ENCODE measurements at places on chromosomes 16 and 17.

DNA sequence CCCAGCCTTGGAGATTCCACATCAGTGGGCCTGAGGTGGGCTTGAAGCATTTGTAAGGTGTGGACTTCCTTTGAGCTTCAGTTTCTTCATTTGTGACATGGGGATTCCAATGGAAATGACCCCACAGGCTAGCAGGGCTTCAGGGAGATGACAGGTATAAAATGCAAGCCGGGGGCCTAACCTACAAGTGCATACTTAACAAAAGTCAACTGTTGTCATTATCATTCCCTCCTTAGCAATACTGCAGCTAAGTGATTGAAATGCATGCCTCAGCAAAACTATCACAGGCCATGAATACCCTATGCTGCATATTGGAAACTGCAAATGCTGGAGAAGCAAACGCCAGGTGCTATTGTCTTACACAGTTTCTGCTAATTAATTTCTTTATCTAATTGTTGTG lies 19.8 kb downstream of the CCL4 start:
- no peak for DNase-seq

- no peak for DNase-seq
Measured at GRCh38 chr16:69662901-69663300, 63.5 kb downstream of the NQO1 start.

DNA sequence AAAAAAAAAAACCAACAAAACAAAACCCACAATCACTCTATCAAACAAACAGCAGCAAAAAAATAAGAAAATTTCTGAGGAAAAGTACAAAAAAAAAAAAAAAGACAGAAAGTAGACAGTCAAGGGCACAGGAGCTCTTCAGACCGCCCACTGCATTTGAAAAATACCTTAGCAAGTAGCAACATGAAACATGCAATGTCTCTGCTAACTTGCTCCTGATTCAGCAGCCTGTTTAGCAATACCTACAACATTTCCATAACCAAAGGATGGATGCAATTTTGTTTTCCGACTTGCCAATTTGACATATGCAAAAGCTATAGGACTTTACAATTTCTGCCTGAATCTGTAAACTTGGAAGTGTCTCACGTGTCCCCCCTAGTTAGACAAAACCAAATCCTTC lies 57.4 kb downstream of the SYNRG start:
- DNase-seq: no peak

GRCh38 chr17:50267074-50267841 lies 7.0 kb upstream of the TMEM92 start:
- DNase-seq: no peak

GRCh38 chr16:70678898-70679670 lies 6.8 kb downstream of the MTSS2 start:
- no peak for DNase-seq

GRCh38 chr16:14125000-14125681 lies 54.0 kb downstream of the MRTFB start:
- DNase-seq: no peak

Data from stimulated activated CD8-positive, alpha-beta memory T cell treated with anti-CD3 and anti-CD28 coated beads, Interleukin-15, amount 100 ng/mL, for 48 hours (primary cell).